ENCODE measurements at places on chromosomes 6 and 20.

DNA sequence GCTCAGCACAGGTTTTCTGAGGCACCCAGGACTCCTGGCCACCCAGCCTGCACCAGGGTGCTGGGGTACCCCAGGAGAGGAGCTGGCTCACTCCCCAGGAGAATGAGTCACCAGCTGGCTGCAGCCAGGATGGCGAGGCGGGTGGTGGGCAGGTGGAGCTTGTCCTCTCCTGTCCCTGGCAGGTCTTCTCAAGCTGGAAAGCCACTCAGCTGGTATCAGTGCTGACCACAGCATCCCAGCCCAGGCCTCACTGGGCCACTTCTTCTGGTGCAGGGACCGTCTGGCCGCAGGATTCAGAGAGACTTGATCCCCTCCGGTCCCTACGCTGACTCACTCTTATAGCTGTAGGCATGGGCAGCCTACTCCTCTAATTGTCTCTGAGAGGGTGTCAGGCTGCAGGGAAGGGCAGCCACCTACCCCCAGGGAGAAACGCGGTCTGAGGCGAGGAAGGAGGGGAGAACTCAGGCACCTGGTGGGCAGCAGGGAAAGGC is 22.2 kb downstream of the TFEB start:
- DNase-seq = no peak

GRCh38 chr6:12869816-12870432 is 153.4 kb downstream of the PHACTR1 start:
- no peak for DNase-seq

- no peak for DNase-seq
These were observed 130.4 kb upstream of the AKAP12 start for GRCh38 chr6:151109361-151109760.

DNA sequence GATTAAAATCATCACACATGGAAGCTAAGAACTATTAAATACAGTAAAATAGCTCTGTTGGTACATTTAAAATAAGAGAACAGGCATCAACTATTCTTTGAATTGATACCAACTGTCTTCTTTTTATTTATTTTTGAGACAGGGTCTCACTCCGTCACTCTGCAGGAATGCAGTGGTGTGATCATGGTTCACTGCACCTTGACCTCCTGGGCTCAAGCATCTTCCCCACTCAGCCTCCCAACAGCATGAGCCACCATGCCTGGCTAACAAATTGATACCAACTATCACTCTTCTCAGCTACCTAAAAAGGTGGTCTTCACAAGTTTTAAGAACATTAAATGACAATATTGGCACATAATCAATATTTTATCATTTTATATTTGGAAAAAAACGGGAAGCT is 7.8 kb upstream of the PNISR start:
- DNase-seq = no peak

DNA sequence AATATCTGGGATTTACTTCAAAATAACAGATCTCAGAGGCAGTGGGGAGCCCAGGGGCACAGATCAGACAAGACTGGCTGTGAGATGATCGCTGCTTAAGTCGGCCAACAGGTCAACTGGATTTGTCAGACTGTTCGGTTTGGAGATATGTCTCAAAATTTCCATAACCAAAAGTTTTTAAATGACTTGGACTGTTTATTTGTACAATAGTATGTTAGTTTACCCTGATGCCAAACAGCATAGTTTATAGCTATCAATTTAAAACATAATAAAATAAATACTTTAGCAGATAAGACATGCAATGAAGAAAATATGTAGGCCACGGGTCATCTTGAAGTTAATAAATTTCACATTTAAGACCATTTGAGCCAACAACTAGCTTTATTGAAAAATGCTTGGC is 126.7 kb downstream of the IRF4 start:
- DNase-seq = no peak

DNA sequence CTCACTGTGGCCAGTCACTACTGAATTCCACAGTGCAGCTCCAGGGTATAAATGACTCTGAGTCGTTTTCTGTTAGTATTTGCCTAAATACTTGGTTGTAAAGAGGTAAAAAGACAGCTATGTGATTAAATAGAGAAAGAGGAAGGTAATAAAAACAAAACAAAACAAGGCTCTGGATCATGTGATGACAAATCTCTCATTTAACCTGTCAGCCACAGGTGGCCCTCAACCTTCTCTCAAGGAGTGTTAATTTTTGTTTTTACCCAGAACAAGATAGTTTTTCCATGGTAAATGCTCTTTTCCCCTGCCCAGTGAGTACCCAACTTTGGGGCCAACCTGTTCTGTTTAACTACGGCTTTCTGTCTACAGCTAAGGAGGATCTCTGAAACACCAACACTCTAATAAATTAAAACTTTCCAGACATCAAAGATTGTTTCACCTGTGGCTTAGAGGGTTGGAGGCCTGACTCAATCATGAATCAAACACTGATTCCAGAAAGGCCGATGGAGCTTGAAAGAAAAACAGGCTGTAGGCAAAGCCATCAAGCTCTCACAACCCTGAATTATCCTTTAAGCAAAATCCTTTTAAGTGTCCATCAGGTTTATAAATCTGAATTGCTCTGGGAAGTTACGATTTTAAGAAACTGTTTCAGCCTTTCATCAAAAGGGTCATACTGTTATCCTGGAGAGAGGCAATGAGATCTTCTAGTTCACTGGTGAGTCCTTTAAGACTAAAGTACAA is 81.5 kb upstream of the BCLAF1 start:
- no peak for DNase-seq

GRCh38 chr6:24797596-24798216 is 1.0 kb downstream of the ARMH2 start:
- DNase-seq = no peak

GRCh38 chr6:160198606-160199211 is 59.9 kb downstream of the SLC22A2 start:
- no peak for DNase-seq

DNA sequence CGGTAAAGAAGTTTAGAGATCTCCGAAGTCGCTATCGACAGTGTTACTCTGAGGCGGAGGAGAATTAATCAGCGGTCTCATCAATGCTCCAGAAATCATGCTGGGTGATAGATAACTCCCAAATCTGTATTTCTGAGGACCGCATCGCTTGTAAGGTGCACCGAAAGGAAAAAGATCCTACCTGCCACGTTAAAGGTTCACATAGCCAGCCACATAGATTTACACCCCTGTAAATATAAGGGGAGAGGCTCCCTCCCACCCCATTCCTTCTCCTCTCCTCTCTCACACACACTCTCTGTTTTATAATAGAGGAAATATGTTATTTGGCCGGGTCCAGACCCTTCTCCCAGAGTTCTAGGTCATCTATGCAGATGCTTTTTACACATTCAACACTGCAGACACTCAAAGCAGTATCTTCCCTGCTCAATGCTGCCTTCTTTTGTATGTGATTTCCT is 620 bp upstream of the DEK start:
- no peak for DNase-seq

- no peak for DNase-seq
These were observed 66.8 kb upstream of the IYD start for GRCh38 chr6:150301846-150302519.

GRCh38 chr6:135285165-135285564 is 104.1 kb downstream of the MYB start:
- DNase-seq = no peak

DNA sequence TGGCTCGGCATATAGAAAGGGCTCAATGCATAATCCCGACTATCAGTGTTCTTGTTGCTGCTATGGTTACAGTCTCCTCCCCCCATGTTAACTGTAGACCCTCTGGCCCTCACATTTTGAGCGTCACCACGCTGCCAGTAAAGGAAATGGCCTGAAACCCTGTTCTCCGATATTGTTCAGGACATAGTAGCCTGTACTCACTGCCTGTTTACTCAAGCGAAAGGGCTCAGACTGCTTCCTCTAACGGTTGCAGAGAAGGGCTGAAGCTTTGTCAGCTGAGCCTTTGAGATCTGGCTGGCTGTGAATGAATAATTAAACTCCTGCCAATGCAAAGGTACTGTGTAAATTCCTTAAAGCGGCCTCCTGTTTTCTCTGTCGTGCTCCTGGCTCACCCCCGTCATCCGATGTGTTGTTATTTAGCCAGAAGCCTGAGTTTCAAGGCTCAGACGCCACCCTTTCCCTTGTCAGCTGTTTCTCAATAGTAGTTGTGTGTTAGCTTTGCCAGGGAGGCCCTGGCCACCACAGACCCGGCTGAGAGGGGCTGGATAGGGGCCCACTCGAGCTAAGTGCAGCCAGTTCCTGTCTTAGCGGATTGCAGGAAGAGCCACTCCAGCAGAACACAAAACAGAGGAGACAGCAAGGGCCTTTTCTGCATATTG is 31.2 kb upstream of the RALGAPA2 start:
- no peak for DNase-seq

DNA sequence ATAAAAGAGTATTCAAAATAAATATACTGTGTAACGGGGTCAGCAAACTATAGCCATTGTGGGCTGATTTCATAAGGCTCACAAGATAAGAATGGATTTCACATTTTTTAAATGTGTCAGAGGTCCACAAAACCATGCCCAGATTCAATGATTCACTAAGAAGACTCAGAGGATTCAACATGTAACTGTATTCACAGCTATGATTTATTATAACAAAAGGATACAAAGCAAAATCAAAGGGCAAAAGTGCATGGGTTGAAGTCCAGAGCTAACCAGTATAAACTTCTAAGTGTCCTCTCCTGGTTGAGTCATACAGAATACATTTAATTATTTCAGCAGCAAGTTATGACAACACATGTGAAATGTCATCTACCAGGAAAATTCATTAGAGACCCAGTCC is 49.2 kb downstream of the TBC1D32 start:
- DNase-seq = no peak

DNA sequence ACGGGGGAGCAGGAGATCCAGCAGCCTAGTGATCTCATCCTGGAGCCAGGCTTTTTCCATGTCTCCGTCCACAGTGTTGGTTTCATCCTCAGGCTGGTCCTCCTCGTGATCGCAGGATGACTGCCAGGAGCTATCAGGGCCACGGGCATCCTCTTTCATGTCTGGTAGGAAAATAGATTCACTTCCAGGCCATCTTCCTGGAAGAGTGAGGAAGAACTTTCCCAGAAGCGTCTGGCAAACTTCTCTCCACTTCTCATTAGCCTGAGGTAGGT is 15.3 kb upstream of the SLC9A8 start:
- DNase-seq = peak; percentile 7

DNA sequence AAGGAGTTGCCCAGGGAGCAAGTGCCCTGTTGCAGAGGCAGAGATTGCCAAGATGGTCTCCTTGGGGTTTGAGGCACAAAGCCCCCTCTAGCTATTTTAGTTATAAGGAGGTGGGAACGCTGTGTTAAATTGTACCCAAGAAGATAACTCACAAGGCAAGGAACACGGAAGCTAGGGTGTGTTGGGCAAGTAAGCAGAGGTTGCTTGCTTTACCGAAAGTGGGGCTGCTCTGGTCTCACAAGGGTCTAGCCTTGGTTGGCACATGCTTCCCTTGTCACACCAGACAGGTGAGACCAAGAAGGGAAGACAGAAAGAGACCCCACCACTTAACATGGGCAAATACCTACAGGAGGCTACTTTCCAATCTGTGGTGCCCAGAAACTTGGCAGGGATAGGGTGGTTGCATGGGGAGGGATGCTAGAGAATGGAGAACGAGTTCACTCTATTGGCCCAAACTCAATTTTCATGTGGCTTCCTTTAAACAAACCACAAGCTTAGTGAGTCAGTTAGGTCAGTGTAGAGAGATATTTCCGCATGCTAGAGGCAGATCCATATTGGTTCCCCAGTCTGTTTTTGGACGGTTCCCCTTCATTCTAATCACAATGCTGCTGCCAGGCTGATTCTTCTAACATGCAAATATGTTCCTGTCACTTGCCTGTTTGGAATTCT is 42.4 kb downstream of the PLAGL1 start:
- DNase-seq = no peak

- no peak for DNase-seq
These were observed 15.6 kb downstream of the GTSF1L start for GRCh38 chr20:43711098-43711654.

DNA sequence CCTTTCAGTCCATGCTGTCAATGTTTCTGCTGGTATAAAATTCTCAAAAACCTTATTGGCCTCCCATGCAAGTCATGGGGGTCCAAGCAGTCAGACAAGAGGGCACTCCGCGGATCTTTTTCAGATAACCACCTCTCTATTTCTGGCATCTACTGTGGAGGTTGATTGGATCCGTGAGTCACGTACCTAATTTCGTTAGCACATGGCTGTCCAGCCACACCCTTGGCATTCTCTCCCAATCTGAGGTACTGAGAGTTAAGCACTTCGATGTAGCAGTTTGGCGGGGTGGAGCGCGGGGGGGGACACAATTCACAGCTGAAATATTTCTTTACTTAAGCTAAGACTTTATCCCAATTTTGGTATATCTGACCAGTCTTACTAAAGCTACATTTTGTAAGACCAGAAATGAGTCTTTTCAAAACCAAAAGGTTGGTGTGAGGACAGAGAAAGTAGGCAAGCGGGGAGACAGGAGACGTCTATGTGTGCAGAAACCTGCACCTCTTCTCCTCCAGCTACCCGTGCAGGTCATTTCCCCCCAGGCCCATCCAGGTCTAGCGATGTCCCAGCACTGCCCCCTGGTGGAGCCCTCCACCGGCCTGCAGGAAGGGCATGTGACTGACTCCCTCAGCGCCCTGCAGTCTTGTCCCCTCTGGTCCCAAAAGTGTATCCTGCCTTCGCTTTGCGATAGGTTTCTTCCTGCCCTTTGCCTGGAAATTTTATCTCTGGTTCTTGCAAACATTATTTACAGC is 113.1 kb downstream of the ADAT2 start:
- DNase-seq = peak; percentile 63

GRCh38 chr6:163738304-163738703 is 323.8 kb downstream of the QKI start:
- no peak for DNase-seq

- DNase-seq = no peak
These were observed 118.8 kb downstream of the MAP3K7 start for GRCh38 chr6:90468080-90468479.

- no peak for DNase-seq
These were observed 121.3 kb upstream of the PTPN1 start for GRCh38 chr20:50388733-50389437.

DNA sequence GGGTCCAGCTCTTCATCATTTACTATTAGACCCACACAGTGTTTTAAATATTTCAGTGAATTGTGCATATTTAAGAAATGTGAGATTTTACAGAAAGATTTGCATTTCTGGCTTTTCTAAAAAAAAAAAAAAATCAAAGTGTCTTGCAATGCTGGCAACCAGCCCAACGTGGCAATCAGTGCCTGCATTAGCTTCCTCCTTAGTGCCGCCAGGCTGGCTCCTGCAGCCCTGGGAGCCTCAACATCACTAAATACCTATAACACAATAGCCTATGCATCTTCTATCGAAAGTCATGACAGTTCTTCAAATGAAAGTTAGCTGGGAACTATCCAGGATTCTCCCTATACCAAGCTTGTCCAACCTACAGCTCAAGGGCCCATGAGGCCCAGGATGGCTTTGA is 9.4 kb upstream of the CD93 start:
- DNase-seq = no peak

DNA sequence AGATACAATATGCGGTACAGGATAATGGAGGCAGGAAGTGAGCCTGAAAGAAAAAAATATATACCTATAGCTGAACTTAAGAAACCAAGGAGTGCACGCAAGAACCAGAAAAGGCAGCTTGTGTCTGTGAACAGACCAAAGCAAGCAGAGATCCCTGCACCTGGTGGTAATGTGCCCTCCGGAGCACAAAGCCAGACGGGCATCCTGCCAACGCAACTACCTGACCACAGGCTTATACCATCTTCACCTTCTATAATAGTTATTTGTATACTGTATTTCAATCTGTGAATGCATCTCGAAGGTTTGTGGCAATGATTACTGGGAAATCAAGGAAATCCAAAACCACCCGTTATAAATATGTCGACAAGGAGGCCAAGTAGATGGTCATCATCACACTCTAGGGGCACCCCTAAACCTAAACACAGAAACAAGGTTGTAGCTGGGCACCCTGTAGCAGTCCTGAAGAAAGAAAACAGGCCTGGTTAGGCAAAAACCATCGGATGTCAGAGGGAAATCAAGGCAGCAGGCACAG is 801 bp downstream of the FBXL4 start:
- DNase-seq = peak; percentile 59
